ENCODE measurements at places on chromosomes 4 and X. TPM values are rescaled to one million over a fixed set of nuclear protein-coding genes. Genes with fewer than 3 reads are reported as not detected.

GRCh38 chrX:35289952-35290351, 347.4 kb downstream of the FAM47B start:
- DNase-seq, result no peak

GRCh38 chrX:31301203-31301602, 229.4 kb upstream of the FTHL17 start:
- no peak for DNase-seq

DNA sequence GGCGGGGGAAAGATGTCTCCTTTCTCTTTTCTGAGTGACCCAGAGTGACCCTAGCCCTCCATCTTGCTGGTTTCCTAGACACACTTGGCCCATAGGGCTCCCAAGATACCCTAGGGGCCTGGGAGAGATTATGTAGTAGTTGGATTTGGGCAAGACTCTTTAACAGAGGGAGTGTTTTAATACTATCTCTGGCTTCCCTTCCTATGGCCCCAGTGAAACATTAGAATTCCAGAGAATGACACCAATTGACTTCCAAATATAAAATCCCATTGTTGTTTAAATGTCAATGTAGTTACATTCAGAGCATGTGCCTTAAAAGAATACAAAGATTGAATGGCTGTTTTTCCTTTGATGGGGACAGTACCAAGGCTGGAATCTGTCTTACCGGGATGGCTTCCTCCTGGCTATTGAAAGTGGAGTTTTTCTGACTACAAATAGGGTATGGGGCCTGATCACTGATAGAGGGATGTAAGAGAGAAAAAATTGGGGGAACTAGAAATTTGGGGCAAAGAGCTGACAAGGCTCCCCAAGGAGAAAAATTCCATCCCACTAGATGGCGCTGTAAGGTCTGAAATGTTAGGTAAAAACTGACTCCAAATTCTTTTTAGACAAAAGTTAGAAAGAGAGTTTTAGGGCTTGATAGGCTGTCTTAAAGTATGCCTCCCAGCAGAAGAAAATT, 10.7 kb downstream of the TENT5D start:
- DNase-seq, result no peak

DNA sequence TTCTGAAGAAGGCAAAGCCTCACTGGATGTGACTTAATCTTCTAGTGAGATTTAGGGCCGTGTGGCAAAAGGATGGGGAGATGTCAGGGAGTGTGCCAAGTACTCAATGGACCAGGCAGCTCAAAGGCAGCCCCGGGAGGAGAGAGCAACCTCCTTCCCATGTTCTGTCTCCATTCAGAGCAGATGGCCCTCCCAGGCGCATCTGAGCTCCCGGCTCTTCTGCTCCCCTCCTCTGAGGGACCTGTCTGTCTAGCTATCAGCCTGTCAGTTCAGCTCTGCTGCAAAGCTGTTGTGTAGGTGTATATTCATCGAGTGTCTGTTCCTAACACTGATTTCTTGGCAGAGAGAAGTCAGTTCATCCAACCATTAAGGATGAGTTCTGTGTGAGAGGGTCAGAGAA, 10.9 kb upstream of the PORCN start:
- DNase-seq, result no peak

DNA sequence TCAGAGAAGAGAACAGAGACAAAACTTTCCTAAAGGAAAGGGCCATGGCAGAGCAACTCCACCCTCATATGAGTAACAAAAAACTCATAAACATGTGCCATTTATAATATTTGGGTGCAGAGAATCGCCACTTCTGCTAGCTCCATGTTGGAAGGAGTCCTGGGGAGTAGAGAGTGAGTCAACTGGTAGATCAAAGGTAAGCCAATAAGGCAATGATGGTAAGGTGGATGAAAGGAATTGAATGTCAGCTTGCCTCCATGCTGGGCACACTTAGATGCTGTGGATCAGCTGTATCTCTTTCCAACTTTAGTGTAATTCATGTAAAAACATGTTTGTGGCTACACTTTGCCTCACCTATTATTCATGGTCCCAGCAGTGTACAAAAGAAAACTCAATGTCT, 4.7 kb downstream of the QRFPR start:
- DNase-seq, result no peak

The SLC25A43 gene
- 15.9 TPM for total RNA-seq

GRCh38 chr4:185566425-185566824, 31.1 kb upstream of the PDLIM3 start:
- DNase-seq, result no peak

All from upper lobe of left lung (tissue), 6 donors.